ENCODE measurements at places on chromosomes 6 and 20.
A peak's percentile ranks its signal among the peaks of the same experiment; 100 is the strongest.

GRCh38 chr20:50138120-50138478, 15.4 kb downstream of the PEDS1 start:
- DNase-seq = no peak
- no peaks in the 10 kb centered on the region for H3K27me3 ChIP-seq
- peaks cover 32% of the 10 kb centered on the region for H3K36me3 ChIP-seq
- H3K4me1 ChIP-seq = peaks cover 12% of the 10 kb centered on the region
- no peak overlapping the region for H3K27ac ChIP-seq
- H3K4me3 ChIP-seq = no peak overlapping the region

DNA sequence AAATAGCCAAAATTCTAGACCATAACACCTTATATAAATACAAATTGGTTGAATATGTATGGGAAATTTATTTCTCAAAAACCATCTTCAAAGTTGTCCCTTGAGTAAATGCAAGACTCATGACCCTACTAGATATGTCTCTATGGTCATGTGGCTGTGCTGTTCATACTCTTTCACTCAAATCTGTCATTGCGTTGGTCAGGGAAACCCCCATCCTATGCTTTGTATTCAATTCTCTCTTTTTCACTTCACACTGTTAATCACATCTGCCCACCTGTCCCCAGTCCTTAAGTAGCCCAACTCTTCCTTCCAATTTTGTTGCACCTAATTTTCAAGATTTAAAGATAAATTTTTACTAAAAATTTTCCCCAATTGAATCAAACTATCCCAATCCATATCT, 51.0 kb downstream of the RPS12 start:
- no peak for DNase-seq
- H3K4me3 ChIP-seq = no peak overlapping the region
- H3K27ac ChIP-seq = no peak overlapping the region
- peaks cover 12% of the 10 kb centered on the region for H3K27me3 ChIP-seq

DNA sequence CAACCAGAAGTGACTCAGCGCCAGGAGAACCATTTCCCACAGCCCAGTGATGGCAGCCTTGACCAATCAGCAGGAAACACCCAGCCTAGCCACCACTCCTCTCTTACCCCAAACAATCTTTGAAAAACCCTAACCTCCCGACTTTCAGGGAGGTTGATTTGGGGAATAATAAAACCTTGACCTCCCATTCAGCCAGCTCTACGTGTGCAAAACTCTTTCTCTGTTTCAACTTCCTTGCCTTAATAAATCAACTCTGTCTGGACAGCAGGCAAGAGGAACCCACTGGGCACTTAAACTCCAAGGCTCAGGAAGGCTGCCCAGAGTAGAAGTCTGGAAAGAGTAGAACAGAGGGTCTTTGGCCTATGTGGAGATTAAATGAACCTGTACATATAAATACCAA, 35.0 kb downstream of the SERPINB1 start:
- H3K27me3 ChIP-seq = no peaks in the 10 kb centered on the region
- H3K4me3 ChIP-seq = no peak overlapping the region
- DNase-seq = no peak
- no peak overlapping the region for H3K27ac ChIP-seq
- H3K36me3 ChIP-seq = no peaks in the 10 kb centered on the region

- peak overlapping the region; percentile 34 for H3K4me3 ChIP-seq
- H3K4me1 ChIP-seq = peaks cover 61% of the 10 kb centered on the region
- DNase-seq = no peak
- H3K27ac ChIP-seq = peak overlapping the region; percentile 77
- peaks cover 5% of the 10 kb centered on the region for H3K36me3 ChIP-seq
- H3K27me3 ChIP-seq = no peaks in the 10 kb centered on the region
Measured at GRCh38 chr6:36753671-36754405, 56.2 kb downstream of the RAB44 start.

GRCh38 chr20:49445176-49445575, 37.3 kb downstream of the KCNB1 start:
- H3K36me3 ChIP-seq = no peaks in the 10 kb centered on the region
- H3K4me3 ChIP-seq = no peak overlapping the region
- peaks cover 22% of the 10 kb centered on the region for H3K27me3 ChIP-seq
- H3K4me1 ChIP-seq = no peaks in the 10 kb centered on the region
- DNase-seq = no peak

GRCh38 chr20:36761125-36761524, 12.4 kb downstream of the DSN1 start:
- H3K36me3 ChIP-seq = peaks cover 27% of the 10 kb centered on the region
- no peaks in the 10 kb centered on the region for H3K27me3 ChIP-seq
- no peak overlapping the region for H3K4me3 ChIP-seq
- DNase-seq = no peak
- peak overlapping the region; percentile 43 for H3K27ac ChIP-seq

DNA sequence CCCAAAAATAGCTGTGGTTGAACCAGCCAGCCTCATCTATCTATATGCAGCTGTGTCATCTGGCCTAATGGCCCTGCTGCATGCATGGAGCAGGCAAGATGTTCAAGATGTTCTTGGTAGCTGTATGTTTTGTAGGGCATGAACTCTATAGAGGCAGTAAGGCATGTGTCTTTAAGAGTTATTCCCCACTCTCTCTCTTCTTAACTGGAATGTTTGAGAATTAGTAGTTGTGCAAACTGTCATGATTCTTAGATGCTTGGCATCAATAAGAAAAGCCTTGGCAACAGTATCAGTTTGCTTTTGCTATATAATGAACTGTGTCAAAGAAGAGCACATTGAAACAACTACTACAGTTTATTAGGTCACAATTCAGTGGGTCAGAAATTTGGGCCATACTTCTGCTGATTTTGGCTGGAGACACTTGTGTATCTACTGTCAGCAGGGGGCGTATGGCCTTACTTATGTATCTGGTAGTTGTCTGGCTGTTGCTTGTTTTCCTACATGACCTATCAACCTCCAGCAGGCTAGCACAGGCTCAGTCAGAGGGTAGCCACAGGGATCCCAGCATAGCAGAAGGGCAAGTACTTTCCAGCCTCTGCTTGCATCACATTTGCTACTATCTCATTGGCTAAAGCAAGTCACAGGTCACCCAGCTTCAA, 56.1 kb upstream of the LAMP5 start:
- H3K36me3 ChIP-seq = no peaks in the 10 kb centered on the region
- DNase-seq = no peak
- no peak overlapping the region for H3K27ac ChIP-seq
- no peaks in the 10 kb centered on the region for H3K4me1 ChIP-seq
- no peaks in the 10 kb centered on the region for H3K27me3 ChIP-seq
